ENCODE measurements at places on chromosomes 16 and 17.
A peak's percentile ranks its signal among the peaks of the same experiment; 100 is the strongest.

- no peak for DNase-seq
These were observed 1352.7 kb downstream of the CDH11 start for GRCh38 chr16:63769211-63769610.

DNA sequence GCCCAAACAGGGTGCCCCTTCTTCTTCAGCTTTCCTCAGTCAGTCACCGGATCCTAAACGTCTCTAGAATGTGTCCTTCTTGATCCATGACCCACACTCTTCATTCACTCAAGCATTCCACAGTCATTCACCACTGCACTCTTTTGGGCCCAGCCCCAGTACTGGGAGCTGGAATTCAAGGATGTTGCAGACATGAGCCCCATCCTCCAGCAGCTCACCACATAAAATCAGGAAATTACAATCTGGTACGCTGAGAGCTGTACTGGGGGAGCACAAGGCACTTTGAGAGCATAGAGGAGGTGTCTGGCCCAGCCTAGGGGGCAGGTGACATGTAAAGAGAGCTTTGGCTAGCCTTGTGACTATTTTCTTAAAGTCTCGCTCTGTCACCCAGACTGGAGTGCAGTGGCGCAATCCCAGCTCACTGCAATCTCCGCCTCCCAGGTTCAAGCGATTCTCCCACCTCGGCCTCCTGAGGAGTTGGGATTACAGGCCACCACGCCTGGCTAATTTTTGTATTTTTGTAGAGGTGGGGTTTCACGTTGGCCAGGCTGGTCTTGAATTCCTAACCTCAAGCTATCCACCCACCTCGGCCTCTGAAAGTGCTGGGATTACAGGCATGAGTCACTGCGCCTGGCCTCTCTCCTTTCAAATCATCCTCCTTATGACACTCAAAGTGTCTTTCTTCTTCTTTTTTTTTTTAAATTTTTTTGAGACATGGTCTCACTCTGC lies 18.7 kb downstream of the CES4A start:
- no peak for DNase-seq

GRCh38 chr17:2051933-2052559 lies 2.9 kb upstream of the HIC1 start:
- no peak for DNase-seq

DNA sequence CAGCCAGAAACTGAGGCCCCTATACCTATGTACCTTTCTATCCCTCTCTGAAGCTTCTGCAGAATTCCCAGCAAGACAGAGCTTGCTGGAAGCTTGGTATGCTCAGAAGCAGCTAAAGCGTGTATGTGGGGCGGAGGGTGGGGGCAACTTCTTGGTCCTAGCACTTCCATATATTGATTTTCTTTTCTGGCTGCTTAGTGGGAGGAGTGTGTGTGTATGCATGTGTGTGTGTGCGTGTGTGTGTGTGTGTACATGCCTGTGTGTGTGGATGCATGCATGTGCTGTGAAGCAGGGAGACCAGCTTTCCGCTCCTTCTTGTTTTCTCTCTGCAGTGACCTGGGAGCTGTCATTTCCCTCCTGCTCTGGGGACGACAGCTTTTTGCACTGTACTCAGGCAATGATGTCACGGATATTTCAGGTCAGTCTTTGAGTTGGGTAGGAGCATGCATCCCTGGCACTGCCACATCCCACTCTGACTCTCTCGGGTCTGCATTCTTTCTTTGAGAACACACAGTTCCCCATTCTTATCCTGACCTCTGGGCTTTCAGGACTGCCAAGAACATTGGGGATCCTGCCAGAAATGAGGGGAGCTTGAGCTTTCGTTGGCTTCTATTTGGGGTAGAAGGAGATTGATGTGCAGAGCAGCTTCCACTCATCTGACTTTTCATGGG lies 10.7 kb downstream of the HPR start:
- no peak for DNase-seq

DNA sequence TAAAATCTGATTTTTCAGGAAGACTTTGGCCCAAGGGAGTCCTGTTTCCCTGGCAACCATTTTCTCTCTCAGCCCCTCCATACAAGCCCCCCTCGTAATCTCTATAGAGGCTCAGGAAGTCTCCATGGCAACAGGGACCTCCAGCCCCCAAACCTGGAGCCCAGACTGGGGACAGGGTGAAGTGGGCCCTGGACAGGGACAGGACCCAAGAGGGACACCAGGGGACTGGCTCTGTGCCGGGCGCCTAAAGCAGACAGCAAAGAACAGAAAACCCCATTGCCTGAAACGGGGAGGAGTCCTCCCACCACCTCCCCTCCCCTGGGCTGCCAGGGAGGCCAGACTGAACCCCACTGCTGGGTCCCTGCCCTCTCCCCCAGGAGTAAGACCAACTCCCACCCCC lies 40.6 kb downstream of the CPNE2 start:
- DNase-seq = no peak

DNA sequence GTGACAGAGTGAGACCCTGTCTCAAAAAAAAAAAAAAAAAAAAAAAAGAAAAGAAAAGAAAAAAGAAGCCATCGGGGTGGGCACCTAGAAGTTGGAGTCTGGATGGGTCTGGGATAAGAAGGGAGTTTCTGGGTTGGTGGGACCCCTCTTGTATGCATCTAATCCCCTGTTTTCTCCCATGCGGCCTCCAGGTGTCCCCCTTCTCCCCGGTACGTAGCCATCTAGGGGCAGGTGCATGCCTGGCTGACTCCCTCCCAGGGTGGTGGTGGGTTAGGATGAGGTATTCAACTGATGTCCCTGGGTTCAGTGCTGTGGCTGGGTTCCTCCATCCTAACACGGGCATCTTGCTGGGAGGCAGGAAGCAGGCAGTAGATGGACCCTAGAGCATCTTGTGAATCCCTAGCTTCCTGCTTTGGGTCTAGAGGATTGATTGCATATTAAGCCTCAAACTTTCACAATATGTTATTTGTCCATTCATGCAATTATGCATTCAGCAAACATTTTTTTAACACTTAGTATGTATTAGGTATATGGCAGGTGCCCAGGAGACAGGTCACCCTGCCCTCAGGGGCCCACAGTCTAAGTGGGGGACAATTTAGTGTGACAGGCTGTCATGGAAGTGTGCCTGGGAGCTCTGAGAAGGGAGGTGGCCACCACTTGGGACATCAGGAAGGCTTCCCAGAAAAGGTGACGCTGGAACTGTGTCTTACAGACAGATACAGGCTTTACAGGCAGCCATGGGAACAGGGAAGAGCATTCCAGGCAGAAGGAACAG lies 13.1 kb downstream of the FMNL1 start:
- DNase-seq = peak; percentile 67

Measured in NCI-H146 (cell line).